ENCODE measurements at places on chromosomes 5 and 9.

DNA sequence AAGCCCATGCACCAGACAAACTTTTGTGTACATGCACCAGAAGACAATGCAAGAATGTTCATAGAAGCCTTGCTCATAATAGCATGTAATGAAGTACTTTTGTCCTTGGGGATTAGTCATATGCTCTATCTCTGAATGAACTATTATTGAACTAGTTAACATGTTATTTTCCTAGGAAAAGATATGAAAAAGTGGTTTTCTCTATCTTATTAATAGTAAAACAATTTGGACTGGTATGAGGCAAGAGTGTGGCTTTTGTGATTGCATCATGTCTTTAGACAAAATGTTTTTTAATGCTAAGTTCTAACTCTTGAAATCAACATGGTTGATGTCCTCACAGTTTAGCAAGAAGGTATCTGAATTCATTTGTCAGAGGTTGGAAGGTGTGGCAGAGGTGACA is 55.7 kb upstream of the SPDL1 start:
- no peak for DNase-seq

DNA sequence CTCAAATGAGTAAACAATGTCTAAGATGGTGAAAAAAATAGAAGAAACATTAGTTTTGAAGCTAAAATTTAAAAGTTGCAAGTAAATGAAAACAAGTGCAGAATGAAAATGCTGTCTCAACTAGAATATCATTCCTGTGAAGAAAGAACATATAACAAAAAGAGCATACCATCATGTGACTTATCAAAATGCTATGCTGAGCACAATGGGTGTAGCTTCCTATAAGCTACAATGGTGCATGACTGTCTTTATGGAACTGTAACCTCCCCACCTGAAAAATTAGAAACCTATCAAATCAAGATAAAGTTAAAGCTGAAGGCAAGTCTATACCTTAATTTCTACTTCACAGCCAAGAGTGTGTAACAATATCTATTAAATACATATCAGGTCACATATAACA is 192.0 kb downstream of the AP3B1 start:
- DNase-seq, result no peak

DNA sequence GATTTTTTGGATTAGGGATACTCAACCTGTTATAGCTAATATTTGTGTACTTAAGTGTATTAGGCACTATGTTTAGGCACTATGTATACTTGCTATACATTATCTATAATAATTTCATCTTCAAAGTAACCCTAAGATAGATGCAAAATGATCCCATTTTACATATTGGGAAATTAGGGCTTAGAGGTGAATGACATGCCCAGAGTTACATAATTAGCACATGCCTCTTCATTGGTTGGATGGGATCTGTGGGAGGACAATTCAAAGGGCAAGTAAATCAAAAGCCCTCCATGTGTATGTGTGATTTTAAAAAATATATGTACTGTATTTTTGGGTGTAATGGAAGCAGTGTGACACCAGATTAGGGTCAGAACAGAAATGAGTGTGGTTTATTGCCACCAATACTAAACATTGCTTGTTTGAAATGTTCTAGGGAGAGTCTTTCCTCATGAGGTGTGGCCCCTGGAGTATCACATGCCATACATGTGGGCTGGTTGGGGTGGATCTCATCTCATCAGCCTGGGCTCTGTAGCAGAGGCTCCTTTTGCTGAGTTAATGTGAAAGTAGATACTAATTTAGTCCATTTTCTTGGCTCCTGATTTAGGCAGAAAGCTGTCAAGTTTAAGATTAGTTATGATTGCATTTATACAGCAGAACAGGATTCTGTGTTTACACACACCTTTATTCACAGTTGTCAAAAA is 5.5 kb downstream of the C9orf85 start:
- no peak for DNase-seq

DNA sequence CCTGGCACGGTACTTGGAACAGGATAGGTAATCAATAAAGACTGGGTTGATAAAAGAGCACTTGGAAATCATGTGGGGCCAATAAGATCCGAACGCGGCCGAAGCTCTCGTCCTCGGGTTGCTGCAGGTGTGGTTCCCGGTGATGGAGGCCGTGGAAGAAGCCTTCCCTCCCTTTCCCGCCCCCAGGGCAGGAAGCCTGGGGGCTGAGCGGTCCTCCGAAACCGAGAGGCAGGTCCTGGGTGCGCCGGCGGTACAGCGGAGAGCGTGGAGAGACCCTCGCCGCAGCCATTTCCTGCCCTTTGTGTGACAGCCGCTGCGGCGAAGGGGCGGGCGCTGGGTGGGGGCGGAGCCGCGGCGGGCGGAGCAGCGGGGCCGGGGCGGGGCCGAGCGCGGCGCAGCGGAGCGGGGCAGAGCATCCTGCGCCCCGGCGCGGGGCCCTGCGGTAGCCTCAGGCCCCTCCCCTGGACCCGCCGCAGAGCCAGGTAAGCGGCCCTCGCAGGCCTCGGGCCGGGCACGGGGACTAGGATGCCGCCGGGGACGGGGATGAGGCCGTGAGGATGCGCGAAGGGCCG is at the start of gene CYFIP2:
Gene CYFIP2 (plus strand): TSS at position 410 of the 572 bp plus-strand sequence. CDS start 19,239 bp downstream, outside the sequence.
- peak; percentile 42 for DNase-seq

DNA sequence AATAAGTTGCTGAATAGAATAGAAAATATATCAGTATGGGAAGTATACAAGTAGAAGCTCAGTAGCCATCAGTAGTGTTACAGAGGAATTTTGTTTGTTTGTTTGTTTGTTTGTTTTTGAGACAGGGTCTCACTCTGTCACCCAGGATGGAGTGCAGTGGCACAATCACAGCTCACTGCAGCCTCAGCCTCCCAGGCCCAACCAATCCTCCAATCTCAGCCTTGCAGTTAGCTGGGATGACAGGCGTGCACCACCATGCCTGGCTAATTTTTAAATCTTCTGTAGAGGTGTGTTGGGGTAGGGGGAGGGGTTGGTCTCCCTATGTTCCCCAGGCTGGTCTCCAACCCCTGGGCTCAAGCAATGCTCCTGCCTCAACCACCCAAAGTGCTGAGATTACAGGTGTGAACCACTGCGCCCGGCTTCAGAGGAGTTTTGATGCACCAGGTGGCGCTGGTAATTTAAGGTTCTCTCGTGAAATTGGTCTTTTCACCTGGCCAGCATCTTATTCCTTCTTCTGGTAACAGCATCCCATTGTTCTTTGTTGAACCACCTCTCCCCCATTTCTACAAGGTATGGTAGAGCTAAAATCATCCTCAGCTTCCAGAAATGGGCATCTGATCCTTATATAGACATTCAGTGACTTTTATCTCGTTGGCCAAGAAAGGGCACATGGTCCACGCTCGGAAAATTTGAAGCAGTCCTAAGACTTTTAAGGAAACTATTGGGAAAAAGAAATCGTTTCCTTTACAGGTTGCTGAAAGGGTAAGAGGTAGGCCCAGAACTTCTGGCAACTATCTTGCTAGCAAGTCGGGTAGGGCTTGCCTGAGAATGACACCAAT is 157.1 kb downstream of the ARRDC3 start:
- DNase-seq, result no peak

DNA sequence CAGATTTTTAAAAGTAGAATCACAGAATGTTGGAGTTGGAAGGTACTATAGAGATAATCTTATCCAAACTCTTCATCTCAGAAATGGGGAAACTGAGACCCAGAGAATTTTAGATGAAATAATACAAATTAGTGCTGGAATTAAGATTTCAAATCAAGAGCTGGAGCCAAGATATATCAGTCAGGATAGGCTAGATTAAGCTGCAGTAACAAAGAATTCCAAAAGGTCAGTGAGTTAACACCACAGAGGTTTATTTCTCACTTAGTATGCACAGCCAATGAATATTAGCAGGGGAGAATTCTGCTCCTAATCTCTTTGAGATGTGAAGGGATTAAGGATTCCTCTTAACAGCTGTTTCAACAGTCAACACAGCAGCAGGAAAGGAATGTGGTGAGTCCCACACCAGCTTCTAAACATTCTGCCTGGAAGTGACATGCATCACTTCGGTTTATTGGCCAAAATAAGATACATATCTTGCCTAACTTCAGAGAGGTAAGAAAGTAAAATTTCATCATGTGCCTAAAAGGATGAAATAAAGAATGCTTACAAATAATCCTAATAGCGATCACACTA is 136.8 kb downstream of the FRMD3 start:
- no peak for DNase-seq

DNA sequence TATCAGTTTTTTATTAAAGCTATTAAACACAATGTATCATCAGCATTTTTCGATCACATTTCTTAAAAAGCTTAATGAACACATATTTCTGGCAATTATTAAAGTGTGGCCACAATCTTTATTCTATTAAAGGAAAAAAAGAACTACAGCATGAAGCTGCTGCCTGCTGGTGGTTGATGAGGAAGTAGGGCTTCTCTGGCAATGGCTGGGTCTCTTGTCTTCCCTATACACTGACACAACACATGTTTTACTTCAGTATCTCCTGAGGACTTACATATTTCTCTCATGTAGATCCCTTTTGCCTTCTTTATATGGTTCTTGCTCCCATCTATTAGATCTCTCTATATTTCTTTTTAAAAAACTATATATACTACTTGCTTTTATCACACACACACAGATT is 590.7 kb downstream of the RAB3C start:
- peak; percentile 59 for DNase-seq

GRCh38 chr9:71243951-71244350 is 122.5 kb upstream of the TRPM3 start:
- no peak for DNase-seq

DNA sequence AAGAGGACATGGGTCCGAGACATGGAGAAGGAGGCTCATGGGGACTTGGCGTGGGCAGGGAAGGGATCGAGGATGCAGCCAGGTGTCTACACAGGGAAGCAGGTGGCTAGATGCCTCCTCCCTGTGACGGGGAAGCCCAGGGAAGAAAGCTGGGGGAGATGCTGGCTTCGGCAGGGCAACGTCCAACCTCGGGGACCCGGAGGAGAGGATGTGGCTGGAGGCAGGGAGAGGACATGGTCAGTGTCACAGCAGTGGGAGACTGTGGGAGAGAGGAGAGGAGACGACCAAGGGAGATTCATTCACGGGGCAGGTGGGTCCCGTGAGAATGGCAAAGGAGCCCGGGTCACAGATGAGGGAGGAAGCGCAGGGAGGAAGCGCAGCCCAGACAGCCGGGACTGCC is 73.2 kb upstream of the PHYKPL start:
- no peak for DNase-seq

DNA sequence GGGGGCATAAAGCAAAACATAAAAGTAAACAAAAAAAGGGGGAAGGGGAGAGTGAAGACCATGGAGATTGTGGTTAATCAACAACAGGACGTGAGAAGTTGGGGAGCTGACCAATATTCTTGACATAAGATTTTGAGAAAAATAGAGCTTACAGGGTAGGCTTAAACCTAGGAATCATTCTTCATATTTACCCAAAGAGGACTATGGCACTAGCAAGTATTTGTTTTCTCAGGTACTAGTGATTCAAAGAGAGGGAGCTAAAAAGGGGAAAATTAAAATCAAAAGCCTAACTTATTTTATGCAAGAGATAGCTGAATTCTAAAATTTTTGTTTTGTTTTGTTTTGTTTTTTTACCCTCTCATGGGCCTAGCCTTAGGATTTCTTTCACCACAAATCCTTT is 427.5 kb downstream of the PIK3R1 start:
- DNase-seq, result no peak

DNA sequence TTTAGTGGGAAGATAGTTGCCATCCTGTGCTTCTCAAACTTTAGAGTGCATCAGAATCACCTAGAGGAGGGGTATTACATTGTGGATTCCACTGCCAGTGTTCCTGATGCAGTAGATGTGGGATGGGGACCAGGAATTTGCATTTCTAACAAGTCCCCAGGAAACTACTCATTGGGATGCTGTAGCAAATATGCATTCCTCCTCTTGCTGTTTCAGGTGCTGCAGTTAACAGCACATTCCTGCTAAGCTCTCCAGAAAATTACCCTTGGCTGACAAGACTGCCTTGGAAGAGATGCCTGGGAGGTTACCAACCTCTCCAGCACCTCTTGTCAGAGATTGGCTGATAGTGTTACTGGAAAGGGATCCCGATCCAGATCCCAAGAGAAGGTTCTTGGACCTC is 270.5 kb downstream of the OSTF1 start:
- no peak for DNase-seq

- no peak for DNase-seq
These were observed 127.6 kb downstream of the SLC28A3 start for GRCh38 chr9:84212982-84213381.

DNA sequence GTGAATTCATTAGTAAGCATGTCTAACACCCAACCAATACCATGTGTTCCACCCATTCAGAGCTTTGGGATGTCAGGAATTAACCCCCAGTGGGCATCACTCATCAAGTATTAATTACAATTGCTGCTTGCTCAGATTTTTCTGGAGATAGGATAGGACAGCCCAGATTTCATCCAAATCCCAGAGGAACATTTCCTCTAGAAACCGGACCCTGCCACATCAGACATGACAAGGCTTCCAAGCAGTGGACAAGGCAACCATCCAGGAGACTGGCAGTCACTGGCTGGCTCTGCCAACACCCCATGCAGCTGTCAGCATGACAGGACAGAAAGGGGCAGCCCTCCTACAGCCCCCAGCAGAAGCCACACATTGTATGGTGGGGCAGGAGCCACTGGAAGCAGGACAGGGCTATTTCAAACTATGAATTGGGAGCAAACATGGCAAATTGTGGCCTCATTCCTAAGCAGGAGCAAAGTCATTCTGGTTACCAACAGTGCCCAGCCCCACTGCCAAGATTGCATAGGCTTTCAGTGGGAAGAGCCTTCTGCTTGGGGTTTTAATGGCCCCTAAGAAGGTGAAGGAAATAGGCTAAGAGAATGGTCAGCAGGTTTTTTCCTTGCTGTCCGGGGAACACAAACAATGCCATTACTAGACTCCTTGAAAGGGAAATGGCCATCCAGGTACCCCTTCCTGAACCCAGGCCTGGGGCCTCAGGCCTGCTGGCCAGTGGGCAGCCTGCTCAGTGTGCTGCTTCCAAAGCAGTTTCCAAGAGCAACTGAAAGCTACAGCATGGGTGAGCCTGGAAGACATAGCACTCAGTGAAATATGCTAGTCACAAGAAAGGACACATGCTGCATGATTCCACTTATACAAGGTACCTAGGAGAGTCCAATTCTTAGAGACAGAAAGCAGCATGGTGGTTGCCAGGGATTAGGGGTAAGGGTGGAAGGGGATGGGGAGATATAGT is 294.7 kb upstream of the SLC30A5 start:
- DNase-seq, result no peak
